ENCODE measurements at places on chromosomes 11 and 22.

DNA sequence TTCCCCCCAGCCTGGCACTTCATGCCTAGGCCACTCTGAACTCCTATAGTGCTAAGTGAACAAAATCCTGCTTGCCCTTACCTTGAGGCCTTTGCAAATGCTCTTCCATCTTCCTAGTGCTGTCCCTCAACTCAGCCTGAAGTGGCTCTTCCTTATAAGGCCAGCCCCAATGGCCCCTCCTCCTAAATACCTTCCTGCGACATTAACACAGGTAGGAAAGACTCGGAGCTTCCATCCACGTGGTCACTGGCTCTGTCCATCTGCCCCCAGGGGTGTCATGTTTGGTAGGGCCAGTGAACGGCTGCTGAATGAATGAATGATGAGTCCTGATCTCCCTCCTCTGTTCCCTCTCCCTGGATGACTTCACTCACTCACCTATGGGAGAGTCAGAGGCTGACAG, 4.2 kb downstream of the PDE2A start:
- DNase-seq, result no peak

DNA sequence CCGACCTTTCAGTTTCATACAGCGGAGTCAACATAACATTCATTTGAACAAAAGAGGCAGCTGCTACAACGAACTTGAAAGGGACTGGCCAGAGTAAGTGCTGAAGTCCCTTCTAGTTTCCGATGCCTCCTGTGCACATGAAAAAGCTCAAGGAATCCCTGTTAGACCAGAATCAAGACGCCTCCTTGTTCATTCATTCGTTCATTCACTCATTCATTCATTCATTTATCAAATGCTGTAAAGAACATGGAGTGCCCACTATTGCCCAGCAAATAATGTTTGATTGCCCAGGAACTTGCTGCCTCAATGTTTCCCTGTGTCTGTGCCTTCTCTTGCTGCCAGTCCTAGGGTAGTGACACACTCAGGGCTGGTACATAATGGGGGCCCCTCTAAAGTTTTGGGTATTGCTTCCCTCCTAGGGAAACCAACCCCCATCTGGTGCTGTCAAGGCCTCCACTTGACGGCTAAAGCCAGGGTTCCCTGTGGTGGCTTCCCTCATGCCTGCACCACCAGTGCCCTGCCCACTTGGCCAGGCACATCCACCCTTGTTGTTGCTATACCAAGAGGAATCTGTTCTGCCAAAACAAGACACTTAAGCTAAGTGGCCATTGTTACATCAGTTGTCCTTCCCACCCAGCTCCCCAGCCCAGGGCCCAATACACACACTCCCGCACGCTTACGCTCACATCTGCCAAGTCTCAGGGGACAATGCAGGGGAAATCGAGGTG, 3.8 kb downstream of the TMPRSS13 start:
- no peak for DNase-seq

DNA sequence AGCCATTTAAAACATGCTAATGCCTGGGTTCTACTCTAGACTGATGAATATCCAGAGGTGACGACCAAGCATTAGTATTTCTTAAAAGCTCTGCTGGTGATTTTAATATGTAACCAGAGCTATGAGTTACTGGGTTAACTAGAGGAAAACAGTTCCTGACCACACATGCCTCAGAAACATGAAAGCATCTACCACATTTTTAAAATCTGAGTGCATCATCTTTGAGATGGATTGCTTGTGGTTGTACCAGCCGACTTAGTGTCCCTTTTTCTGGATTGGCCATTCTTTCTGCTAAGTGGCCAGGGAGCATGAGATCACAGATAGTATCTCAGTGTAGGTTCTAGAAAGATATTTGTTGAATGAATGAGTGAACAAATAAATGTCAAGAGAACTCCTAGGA, 152.4 kb downstream of the NTM start:
- DNase-seq, result no peak

GRCh38 chr11:34707462-34707840, 86.6 kb downstream of the EHF start:
- DNase-seq, result no peak

GRCh38 chr11:91904792-91905785, 319.5 kb upstream of the FAT3 start:
- DNase-seq, result no peak

GRCh38 chr22:19822301-19823117, 32.2 kb downstream of the GNB1L start:
- DNase-seq, result no peak

DNA sequence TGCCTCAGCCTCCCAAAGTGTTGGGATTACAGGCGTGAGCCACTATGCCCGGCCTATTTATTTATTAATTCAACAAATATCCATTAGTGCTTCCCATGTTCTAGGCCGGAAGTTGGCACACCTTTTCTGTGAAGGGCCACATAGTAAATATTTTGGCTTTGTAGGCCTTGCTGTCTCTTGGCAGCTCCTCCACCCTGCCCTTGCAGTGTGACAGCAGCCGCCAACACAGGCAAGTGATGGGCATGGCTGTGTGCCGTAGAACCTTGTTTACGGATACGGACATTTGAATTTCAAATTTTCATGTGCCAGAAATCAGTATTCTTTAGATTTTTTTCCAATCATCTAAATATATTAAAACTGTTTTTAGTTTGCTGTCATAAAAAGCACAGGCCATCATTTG, 139.5 kb downstream of the WNT7B start:
- no peak for DNase-seq

- no peak for DNase-seq
These were observed 50.2 kb downstream of the C22orf31 start for GRCh38 chr22:29011240-29012100.

DNA sequence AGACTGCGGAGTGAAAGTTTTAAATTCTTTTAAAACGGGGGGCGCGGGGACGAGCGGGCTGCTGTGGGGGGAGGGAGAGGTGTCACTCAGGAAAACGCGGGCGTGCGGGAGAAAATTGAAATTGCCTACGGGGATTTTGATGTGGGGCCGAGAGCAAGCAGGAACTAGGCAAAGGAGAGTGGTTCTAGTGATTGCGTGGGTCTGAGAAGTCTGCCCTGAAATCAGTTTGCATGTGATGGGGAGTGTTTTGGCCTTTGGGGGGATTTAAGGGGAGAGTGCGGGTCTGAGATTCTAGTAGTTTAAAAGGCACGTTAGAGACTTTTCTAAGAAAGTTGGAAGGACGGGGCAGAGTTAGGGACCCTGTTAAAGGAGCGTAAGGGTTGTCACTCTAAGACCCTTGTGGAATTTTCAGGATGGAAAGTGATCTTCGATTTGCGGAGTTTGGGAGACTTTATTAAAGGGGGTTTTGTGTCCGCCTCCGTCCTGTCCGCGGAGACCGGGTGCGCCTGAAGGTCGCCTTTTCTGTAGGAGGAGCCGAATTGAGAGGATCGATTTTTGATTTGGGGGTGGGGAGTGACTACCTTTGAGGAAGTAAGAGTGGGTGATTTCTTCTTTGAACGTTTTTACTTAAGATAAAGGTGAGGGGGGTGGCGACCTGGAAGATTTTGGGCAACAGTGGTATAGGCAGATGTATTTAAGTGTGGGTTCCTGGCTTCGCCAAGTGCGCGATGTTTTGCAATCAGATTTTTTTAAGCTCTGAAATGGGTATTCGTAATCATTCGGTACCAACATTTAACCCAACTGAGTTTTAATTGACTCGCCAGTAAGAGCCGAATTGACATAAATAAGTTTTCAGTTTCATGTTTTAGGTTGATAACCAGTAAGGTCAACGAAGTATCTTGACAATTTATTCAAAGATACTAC, 1.1 kb downstream of the EED start:
- no peak for DNase-seq

- no peak for DNase-seq
These were observed 33.7 kb upstream of the CD5 start for GRCh38 chr11:61068581-61068980.

DNA sequence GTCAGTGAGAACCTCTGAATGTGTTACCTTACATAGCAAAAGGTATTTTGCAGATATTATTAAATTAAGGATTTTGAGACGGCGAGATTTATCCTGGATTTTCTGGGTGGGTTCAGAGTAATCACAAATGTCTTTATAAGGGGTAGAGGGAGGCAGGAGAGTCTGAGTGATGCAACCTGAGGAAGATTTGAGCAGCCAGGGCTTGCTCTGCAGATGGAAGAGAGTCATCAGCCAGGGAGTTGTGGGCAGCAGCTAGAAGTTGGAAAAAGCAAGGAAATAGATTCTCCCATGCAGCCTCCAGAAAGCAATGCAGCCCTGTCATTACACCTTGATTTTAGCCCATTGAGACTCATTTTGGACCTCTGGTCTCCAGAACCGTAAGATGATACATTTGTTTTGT, 4.1 kb upstream of the WDR74 start:
- DNase-seq, result no peak

- DNase-seq, result no peak
These were observed 6.4 kb downstream of the LTBP3 start for GRCh38 chr11:65551572-65552387.

GRCh38 chr22:39959640-39960447, at the start of gene TMA7B:
TMA7B (plus strand) TSS chr22:39960397; CDS start chr22:39964375, 3,978 bp downstream.
- DNase-seq, result no peak

- DNase-seq, result peak; percentile 13
These were observed 789 bp upstream of the KDM2A start for GRCh38 chr11:67118181-67118766.

DNA sequence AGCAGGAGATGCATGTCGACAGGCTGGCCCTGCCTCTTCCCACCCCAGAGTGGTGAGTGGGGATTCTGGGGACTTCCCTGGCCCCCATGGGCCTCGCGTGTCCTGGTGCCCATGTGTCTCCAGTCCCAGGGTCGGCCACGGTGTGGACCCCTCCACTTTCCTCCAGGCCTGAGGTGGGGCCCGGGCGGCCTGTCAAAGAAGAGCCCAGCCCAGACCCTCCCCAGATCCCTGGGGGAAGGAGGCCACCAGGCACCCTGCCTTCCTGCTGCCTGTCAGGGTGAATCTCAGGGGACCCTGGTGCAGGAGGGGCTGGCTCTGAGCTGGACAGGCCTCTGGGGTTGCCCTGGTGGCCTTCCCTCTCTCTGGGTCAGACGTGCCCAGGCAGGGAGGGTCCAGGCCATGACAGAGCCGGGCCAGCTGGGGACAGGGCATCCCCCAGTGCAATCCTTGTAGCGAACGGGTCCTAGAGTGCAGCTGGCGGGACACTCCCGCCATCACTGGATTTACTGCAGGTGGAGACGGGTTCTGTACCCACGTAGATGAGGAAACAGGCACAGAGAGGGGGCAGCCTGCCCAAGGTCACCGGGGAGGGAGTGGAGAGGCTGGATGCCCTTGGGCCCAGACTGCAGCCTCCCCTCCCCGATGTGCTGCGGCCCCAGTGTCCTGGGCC, 13.5 kb upstream of the MUC6 start:
- no peak for DNase-seq

DNA sequence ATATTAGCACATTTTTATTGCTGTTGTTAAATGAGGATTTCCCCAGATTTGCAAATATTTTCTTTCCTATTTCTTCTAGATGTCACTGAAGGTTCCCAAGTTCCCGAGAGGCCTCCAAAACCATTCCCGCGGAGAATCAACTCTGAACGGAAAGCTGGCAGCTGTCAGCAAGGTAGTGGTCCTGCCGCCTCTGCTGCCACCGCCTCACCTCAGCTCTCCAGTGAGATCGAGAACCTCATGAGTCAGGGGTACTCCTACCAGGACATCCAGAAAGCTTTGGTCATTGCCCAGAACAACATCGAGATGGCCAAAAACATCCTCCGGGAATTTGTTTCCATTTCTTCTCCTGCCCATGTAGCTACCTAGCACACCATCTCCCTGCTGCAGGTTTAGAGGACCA, 17.5 kb downstream of the MCAM start:
- no peak for DNase-seq

- DNase-seq, result no peak
These were observed 36.9 kb upstream of the RAB1B start for GRCh38 chr11:66231561-66231960.

- no peak for DNase-seq
These were observed 13.4 kb upstream of the IL2RB start for GRCh38 chr22:37163096-37163489.

GRCh38 chr11:17983569-17983968, 29.3 kb downstream of the SERGEF start:
- DNase-seq, result no peak

- DNase-seq, result no peak
These were observed 33.0 kb downstream of the DDX6 start for GRCh38 chr11:118757876-118758399.

GRCh38 chr11:35618497-35619115, 346 bp downstream of the FJX1 start:
- no peak for DNase-seq

DNA sequence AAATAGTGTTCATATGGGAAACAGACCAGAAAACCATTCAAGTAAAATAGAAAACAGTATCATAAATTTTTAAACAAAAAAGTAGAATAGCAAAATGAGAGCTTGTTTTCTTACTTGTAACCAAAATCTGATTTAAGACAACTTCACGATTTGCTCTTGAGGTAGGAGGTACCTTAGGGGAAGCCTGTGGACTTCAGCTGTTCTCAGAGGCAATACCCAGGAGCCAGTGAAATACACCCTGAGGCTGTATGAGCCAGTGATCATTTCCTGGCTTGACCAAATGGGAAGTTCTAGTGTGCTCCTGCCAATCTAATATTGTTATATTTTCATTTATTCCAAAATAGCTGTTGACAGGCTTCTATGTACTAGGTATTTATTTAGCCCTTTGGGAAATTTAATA, 104.8 kb downstream of the ARHGAP42 start:
- no peak for DNase-seq

DNA sequence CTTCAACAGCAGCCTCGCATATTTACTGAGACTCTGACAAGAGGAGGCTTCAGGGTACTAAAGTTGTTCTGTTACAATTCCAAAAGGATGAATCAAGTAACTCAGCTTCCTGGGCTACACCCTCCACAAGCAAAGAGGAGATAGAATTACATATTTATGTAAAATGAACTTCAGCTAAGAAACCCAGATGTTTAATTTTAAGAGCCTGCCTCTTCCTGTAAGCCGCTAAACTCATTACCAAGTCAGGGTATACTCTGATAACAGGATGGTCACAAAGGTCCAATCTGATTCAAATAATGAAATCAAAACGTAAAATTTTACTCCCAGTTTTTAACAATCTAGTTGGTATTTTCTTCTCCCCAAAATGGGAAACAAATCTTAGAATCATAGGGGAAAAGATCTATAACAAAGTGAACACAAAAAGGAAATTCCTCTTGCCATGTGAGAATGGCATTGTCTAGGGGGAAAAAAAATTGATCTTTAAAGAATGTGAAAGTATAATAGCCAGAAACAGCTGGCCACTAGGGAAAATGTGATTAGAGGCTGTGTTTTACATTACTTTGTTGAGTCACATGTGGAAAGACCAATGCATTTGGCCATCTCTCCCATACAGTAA, 30.9 kb downstream of the CHEK2 start:
- no peak for DNase-seq

GRCh38 chr11:109769858-109770257, 323.3 kb upstream of the ZC3H12C start:
- no peak for DNase-seq

GRCh38 chr11:8593935-8594909, at the start of gene STK33:
STK33 (minus strand) TSS chr11:8594228; CDS start chr11:8474905, 119,323 bp downstream.
- DNase-seq, result no peak

- no peak for DNase-seq
These were observed at the start of gene CHRDL2 for GRCh38 chr11:74731301-74732094. CHRDL2 (minus strand) TSS chr11:74731426; CDS start chr11:74730888, 538 bp downstream.

GRCh38 chr11:42967653-42968052, 344.1 kb upstream of the API5 start:
- DNase-seq, result no peak

- no peak for DNase-seq
These were observed 54.3 kb downstream of the SCUBE1 start for GRCh38 chr22:43288807-43289420.
